Mucosa of gallbladder (tissue), 1 donor: ENCODE measurements at places on chromosomes 12 and 14.

GRCh38 chr14:89215531-89215930 lies 201.5 kb downstream of the FOXN3 start:
- no peak for DNase-seq

- no peak for DNase-seq
Measured at GRCh38 chr14:100780646-100781355, 45.1 kb upstream of the MEG3 start.

- no peak for DNase-seq
Measured at GRCh38 chr14:56742391-56742878, 67.8 kb downstream of the OTX2 start.

DNA sequence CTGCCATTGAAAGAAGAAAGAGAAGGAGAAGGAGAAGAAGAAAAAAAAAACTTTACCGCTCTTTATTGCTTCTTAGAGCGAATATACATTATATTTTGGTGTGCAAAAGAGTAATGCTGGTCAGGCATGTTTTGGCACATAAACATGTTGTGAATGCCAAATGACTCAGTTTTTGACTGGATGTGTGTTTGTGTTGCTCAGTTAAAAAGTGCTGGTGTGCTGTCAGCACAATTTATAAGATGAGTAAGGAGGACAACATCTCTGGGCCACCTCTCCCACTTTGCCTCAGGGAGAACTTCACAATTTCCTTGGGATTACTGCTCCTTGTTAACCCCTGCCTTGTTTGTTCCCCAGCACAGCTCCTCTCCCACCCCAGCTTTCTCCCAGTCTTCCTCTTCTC lies 584.8 kb downstream of the ETNK1 start:
- no peak for DNase-seq

DNA sequence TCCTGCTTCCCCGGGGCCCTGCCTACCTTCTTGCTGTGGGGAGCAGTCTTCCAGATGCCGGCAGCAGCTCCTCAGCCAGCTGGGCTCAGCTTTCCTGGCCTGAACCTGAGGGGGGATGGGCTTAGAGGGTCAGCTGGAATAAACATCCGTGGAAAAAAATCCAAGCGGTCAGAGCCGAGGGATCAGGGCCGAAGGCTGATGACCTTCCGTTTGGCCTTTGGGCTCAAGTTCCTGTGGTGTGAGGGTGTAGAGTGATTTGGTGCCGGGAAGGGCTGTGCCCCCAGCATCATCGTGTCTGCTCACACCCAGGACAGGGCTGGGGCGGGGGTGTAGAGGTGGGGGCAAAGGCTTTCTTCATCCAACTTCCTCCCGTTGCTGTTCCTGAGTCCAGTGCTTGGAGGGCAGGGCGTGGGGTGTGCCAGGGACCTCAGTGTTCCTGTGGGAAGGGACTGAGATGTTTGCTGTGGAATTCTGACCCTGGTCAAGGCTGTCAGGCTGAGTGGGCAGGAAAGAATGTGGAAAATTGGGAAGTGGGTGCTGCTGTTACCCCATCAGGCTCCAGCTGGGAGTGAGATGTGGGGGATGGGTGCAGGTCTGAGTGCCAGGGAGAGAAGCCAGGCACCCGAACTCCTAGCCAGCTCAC lies 2.6 kb downstream of the SMIM41 start:
- DNase-seq: no peak

DNA sequence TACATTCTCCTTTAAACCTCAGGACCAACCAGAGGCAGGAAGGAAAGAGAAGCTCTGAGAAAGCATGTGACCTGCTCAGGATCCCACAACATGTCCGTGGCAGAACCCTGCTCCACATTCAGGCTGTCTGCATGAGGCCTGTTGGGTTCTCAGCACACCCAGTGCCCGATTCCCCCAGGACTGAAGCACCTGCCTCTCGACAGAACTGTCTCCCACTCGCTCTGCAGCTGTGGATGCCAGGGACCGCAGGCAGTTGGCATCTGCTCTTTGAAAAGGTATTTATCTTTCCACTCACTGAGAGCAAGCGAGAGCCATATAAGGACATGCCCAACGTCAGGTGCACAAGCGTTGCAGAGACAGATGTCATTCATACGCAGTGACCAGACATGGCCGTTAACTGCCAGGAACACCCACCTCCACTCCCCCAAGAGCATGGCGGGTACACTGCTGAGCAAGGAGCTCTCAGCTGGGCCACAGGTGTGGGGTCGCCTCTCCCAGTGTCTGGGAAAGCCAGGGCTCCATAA lies 18.9 kb downstream of the PITPNM2 start:
- no peak for DNase-seq

GRCh38 chr12:130916241-130916911 lies 37.3 kb upstream of the ADGRD1 start:
- peak; percentile 50 for DNase-seq

DNA sequence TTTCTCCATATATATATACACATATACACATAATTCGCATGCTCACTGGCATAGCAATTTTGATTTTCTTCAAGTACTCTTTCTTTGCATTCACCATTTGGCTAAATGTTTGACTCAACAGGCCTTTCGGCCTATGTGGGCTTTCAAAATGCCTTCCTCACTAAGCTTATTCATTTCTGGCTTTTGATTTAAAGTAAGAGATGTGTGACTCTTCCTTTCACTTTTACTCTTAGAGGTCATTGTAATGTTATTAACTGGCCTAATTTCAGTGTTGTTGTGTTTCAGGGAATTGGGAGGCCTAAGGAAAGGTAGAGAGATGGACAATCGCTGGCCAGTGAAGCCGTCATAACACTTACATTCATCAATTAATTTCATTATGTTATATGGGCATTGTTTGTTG lies 14.5 kb upstream of the KLRD1 start:
- no peak for DNase-seq

DNA sequence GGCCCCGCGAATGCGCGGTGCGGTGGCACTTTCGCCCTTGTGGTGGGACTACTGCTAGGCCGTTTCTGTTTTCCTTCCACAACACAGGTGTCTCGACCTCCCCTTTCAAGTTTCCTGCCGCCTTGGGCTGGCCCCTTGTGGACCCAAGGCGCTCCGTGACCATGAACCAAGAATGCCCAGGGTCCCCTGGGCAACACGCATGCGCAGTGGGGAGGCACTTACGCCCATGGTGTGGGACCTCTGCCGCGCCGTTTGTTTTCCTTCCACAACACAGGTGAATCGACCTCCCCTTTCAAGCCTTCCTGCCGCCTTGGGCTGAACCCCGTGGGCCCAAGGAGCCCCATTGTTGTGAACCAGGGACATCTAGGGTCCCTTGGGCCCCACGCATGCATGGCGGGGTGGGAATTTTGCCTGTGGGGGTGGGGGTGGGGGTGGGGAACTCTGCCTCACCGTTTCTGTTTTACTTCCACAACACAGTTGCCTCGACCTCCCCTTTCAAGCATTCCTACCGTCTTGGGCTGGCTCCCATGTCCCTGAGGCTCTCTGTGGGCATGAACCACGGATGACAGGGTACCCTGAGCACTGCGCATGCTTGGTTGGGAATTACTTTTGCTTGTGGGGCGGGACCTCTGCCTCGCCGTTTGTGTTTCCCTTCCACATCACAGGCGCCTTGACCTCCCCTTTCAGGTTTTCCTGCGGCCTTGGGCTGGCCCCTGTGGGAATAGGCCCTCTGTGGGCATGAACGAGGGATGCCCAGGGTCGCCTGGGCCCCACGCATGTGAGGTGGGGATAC lies 355.1 kb downstream of the ALG10 start:
- no peak for DNase-seq

DNA sequence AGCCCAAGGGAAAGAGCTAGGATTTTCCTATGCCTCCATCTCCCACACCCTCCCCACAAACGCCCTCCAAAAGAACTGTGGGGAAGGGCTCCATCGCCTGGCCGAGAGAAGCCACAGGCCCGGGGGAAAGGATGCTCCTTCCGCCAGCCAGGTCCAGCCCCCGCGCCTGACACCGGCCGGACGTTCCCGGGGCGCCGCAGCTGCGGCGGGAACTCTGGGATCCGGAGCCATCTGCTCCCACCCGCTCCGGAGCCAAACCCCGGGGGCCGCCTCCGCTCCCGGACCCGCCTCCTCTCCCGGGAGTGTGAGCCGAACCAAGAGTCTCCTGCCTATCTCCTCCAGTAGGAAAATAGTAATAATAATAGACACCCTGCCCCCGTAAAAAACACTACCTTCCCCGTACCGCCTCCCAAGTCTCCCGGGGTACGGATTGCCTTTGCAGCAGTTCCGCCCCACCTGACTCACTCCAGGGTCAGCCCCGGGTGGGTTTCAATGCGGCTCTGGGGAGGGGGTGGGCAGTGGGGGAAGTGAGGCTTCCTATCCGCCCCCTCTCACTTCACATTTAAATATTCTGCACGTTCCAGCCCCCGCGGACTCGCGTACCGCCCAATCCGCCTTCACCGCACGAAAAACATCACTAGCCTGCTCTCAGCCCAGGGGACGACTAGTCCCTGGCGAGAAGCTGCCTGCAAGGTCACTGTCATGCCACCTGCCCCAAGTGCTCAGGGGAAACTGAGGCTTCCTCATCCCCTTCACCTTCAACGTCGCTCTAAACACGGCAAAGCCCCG lies 2.4 kb downstream of the AGAP2 start:
- no peak for DNase-seq

- no peak for DNase-seq
Measured at GRCh38 chr14:102784892-102785594, 7.8 kb downstream of the TRAF3 start.
